ENCODE measurements at places on chromosomes 7 and 10.

DNA sequence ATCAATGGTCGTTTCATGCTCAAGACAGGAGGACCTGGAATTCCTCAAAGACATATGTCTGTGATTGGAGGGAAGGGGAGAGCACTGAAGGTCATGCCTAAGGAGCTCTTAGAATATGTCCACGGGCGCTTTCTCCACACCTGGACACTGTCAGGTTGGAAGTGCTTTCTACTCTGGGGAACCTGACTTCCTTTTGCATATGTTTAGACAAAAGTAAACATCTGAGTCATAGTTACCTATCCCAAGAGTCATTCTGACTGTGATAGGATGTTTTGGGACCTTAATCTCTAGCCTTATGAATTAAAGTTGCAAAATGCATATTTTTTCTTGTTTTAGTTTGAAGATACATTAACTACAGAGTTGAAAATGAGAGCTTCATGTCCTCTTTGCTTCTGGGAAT, 251.7 kb downstream of the KLF6 start:
- DNase-seq, result no peak

DNA sequence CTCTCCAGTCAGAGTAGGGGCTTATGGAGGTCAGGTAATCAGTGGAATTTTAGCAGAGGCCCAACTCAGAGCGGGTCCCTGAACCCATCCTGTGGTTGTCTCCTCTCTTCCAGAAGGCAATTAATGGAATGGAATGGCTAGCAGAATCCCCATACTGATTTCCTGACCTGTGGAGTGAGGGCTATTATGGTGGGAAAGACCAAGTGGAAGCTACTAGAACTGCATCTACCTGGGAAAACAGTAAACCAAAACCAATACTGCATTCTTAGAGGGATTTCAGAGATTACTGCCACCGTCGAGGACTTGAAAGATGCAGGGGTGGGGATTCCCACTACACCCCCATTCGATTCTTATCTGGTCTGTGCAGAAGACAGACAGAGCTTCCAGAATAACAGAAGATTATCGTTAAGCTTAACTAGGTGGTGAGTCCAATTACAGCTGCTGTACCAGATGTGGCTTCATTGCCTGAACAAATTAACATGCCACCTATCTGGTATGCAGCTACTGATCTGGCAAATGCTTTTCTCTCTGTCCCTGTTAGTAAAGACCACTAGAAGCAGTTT, 73.2 kb downstream of the LMBR1 start:
- no peak for DNase-seq

DNA sequence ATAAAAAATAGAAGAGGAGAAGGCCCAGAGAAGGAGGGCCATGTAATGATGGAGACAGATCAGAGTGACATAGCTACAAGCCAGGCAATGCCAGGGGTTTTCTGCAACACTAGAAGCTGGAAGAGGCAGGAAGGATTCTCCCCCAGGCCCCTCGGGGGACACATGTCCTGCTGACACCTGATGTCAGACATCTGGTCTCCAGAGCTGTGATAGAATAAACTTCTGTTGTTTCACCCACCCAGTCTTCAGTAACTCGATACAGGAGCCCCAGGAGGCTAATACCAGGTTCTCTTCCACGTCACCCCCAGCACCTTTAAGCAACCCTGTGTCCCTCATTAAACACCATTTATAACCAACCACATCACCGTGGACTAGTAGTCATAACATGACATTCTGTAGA, 94.9 kb downstream of the TMEM130 start:
- no peak for DNase-seq

DNA sequence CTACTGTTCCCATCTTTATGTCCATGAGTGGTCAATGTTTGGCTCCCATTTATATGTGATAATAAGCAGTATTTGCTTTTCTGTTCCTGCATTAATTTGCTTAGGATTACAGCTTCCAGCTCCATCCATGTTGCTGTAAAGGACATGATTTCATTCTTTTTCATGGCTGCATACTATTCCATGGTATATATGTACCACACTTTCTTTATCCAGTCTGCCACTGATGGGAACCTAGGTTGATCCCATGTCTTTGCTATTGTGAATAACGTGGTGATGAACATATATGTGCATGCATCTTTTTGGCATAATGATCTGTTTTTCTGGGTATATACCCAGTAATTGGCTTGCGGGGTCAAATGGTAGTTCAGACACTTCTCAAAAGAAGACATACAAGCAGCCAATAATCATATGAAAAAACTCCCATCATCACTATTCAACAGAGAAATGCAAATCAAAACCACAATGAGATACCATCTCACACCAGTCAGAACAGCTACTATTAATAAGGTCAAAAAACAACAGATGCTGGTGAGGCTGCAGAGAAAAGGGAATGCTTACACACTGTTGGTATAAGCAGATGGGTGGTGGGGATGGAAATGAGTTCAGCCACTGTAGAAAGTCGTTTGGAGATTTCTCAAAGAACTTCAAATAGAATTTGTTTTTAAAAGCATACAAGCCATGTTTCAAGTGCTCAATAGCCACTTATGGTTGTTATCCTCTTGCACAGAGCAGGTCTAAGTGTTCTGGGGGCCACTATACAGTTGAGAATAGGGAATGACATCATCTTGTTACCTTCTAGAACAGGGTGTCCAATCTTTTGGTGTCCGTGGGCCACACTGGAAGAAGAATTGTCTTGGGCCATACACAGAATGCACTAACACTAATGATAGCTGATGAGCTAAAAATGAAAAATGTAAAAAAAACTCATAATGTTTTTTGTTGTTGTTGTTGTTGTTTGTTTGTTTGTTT, 23.2 kb upstream of the SDK1 start:
- DNase-seq, result no peak

Measured in activated naive CD4-positive, alpha-beta T cell treated with anti-CD3 and anti-CD28 coated beads, Interleukin-2, amount 50 U/mL, for 72 hours (primary cell).